Fibroblast of the aortic adventitia (primary cell): ENCODE measurements at places on chromosomes 1 and 21.

GRCh38 chr1:76833151-76833550, 34.1 kb upstream of the ST6GALNAC5 start:
- DNase-seq, result no peak

GRCh38 chr1:119472080-119472818, 34.8 kb upstream of the HSD3B1 start:
- no peak for DNase-seq

DNA sequence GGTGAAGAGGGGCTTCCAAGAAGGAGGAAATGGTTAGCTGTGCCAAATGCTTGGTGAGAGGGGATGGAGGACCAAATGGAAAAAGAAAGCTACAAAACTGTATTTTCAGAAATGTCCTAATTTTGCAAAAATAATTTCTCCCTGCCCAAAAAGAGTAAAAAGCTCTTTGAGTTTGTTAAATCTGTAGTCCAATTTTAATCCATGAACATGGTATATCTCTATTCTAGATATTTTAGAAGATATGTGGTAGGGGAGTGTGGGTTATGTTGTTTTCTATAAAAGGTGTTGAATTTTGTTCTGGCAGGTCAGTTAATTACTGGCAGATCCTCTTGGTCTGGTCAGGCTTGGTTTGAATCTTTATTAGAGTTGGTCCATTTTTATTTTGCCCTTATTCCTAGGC, 474.1 kb upstream of the VAMP3 start:
- DNase-seq, result no peak

GRCh38 chr1:189356206-189356605, 1121.5 kb downstream of the BRINP3 start:
- DNase-seq, result no peak

DNA sequence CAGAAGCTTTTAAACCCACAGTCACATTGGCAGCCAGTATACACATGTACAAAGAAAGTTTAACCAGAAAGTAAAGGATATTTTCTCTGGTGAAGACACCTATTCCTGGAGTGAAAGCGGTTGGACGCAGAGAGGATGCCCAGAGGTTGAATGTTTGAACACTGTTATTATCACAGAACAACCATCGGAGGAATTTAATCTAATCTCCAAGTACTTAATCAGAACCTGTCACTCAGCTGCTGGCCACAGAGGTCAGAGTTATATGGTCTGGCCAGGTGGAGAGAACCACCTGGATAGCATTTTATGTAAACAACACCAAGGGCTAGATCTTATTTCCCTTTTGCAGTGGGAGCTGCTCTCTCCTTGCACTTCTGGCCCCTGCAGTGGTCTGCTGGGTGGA, 29.4 kb downstream of the SPATA46 start:
- DNase-seq, result no peak

DNA sequence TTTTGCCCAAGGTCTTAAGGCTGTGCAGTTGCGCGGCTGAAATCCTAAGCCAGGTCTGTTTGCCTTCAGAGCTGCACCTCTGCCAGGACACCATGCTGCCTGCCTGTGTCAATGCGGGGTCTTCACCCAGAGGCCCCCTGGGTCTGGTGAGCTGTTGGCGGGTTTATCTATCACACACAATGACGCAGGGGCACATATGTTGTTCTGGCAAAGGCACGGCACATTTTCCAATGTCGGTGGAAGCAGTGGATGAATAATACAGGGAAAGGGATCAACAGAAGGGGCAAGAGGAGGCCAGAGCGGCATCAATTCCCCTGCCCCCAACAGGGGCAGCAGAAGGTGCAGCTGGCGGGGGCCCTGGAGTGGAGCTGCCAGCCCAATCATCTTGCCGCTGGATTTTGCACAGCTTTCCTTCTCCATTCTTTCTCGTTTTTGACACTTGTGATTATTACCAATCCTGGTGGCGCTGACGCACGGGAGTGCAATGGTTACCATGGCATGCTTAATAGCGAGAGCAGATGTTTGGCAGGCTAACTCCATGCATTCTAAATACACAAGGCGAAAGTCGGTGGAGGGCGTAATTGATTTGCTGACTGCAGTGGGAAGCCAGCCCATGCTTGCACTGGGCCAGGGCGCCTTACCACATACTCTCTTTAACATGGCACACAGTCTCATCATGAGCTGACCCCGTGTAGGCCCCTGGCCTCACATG, 45.8 kb upstream of the CYP2J2 start:
- peak; percentile 31 for DNase-seq

DNA sequence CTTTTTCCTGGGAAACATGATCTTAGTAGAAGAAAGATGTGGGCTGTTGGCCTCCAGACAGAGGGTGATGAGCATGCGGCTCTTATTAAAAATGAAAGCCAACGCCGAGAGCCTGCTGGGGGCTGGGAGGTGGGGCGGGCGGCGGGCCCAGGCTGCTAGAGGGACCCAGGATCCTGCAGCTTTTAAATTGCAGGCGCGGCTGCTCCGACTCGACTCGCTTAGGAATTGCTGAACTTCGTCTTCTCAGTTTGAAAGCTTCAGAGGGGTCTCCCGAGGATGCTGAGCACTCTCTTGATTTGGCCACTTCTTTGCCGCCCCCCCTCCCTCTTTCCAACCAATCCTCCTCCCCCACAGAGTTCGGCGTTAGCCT, 1.2 kb downstream of the AGPAT3 start:
- DNase-seq, result peak; percentile 65

DNA sequence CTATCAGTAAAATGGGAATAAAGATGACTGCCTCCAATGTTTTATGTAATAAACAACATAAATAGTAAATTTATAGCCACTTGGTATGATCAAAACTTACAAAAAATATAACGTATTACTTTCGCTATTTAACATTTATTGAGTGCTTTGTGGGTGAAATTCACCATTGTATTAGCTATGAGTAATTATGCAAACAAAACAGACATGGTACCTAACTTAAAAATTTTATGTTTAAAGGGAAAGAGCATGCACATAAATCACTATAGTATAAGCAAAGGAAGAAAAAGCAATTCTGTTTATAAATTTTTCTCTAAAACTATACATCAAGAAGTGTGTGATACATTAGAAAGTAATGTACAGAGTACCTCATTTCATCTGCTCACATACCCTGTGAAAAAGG, 1046.2 kb downstream of the NCAM2 start:
- DNase-seq, result no peak

DNA sequence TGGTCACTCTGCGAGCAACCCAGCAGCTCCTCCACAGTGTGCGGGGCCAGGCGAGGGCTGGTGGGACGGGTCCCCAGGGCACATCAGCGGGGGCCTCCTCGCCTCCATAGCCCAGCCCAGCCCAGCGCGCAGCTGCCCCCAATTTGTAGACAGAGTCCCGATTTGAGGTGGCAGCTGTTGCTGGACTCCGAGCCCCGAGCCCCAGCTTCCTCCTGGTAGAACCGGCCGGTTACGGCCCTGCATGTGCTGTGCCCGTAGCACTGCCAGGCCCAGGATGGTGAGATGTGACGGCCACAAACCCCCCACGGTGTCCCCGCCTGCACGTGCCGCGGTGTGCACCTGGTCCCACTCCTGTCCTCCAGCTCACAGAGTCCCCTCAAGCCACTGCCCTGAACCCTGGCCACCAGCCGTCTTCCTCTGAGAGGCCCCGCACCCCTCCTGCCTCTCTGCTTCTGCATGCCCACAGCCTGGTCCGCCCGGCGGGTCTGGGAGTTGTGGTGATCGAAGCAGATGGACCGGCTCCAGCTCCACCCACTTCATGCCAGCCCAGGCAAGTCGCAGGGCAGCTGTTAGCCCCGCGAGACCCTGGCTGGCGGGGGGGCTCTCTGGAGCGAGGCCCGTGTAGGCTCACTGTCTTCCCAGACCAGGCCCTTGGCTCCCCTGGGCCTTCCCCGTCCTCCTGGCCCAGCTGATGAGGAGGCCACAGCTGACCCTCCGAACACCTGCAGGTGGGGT, 55.5 kb downstream of the MORN1 start:
- DNase-seq, result no peak

- DNase-seq, result no peak
These were observed 268.3 kb upstream of the PROX1 start for GRCh38 chr1:213719462-213719861.

- no peak for DNase-seq
These were observed 161.3 kb upstream of the POU3F1 start for GRCh38 chr1:38207906-38208305.

GRCh38 chr1:109947582-109948284, 36.8 kb upstream of the AHCYL1 start:
- no peak for DNase-seq

DNA sequence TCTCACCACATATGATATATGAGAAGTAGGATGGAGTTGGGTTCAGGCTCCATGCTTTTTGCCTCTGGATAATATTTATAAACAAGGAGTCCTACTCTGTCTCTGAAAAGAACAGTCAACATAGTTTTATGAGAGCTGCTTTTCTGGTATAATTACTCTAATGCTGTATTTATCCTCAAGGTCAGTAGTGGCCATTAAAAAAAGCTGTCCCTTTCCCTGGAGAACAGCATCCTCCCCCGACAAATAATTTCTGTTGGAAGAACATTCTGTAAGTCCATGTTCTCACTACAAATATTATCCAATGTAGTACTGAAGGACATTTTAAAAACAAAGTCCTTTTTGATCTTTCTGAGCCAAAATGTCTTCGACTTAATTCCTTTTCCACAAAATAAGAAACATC, 9.0 kb upstream of the RGS5 start:
- no peak for DNase-seq

- DNase-seq, result peak; percentile 78
These were observed 244.4 kb downstream of the AKT3 start for GRCh38 chr1:243605604-243606003.

- DNase-seq, result no peak
These were observed 6.7 kb upstream of the CTRC start for GRCh38 chr1:15431571-15431948.

- DNase-seq, result no peak
These were observed 304.3 kb upstream of the PLD5 start for GRCh38 chr1:242828828-242829227.

- DNase-seq, result peak; percentile 95
These were observed at the start of gene S100A13 for GRCh38 chr1:153626904-153627714. Gene S100A13 (minus strand): TSS chr1:153627505. CDS start chr1:153626472, 1,033 bp downstream.

DNA sequence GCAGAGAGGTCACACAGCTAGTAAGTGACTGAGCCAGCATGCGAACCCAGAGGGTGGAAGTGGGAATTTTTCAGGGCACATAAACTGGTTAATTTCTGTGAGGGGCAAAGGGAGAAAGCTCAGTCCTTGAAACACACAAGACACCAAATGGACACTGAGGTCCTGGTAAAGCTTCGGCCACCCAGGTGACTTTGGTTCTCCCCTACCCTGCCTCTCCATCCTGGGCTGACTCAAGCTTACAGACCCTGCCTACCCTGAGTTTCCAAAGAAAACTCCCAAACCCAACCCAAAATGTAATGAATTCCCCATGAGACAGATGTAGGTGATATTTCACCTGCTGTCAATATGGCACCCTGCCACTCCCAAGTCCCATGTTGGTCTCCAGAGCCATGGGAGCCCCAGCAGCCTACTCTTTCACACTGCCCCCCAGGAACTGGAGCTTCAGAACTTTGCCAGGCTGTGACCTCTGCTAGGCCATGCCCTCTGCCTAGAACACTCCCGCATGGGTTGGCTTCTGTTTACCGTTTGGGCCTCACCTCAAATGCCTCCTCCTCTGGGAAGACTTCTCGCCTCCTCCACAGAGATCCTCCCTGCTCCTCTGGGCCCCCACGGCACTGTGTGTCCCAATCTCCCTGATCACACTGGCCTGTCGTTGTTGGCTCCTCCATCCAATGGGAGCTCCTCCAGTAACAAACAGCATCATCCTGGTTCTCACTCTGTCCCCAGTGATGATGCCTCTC, 3.7 kb upstream of the LRP8 start:
- DNase-seq, result no peak

- no peak for DNase-seq
These were observed 77.1 kb downstream of the CD58 start for GRCh38 chr1:116493484-116494352.

DNA sequence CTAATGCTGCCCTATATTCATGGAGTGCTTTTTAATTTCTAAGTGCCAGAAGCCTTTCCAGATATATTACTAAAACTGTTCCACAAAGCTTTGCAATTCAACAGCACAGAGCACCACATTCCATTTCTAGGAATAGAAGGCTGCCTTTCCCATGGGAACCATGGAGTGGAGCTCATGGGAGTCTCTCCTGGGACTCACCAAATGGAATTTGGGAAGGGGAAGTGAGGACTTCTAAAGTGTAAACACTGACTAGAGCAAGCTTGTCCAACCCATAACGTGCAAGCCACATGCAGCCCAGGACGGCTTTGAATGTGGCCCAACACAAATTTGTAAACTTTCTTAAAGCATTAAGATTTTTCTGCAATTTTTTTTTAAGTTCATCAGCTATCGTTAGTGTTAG, 190.4 kb upstream of the TNR start:
- DNase-seq, result peak; percentile 22

DNA sequence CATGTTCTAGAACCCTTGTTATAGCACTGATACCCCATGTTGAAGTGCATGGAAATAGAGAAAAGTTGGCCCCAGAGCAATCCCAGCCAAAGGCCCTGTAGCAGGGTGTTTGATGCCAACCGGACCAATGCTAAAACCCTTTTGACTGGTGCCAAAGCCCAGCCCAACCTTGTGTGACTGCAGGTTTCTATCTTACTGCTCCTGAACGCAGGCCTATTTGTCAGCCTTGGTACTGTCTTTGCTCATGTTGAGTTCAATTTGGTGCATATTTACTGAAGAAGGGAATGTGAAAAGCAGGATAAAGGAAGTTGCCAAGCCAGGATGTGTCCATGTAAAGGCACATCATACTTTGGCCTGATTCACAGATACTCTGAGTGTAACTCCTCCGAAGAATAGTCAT, 51.7 kb upstream of the NFASC start:
- no peak for DNase-seq

DNA sequence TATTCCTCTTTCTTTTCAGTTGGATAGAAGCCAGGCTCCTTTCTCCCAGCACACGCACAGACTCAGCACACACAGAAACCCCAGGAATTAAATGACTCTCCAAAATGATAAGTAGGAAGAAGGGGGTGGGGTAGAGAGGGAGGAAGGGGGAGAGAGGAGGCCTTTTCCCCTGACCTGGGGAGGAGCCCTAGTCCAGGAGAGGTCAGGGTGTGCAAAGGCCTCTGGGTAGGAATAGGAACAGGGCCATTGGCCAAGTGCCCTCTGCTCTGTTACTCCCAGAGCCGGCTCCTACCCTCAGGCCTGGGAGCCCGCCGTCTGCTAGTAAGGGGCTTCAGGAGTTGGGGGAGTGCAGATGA, 35.6 kb upstream of the PUM1 start:
- peak; percentile 69 for DNase-seq

DNA sequence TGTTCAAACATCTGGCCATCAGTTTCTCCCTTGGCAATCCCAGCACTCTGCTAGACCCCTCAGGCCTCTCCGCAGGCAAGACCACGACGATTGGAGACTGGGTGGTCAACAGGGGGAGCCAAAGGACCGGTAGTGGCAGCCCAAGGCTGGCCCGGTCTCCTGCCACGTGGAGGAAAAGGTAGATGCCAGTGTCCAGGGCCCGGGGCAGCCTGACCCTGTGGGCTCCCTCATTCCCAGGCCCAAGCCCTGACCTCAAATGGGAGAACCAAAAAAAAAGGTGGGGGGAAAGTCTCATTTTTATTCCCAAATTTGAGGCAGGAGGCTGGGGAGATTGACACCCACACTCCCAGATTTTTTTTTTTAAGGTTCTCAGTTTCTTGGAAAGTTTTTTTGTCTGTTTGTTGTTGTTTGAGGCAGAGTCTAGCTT, 24.8 kb downstream of the S100A6 start:
- DNase-seq, result peak; percentile 84
